ENCODE measurements at places on chromosomes 6 and 20. TPM values are rescaled to one million over a fixed set of nuclear protein-coding genes. Genes with fewer than 3 reads are reported as not detected.

Gene TRIM10
- not detected for total RNA-seq

Gene UQCC2
- 70.3 TPM for total RNA-seq

Gene MUCL3
- 0.43 TPM for total RNA-seq

Gene GCLC
- total RNA-seq: 14.7 TPM

Gene TMEM151B
- total RNA-seq: 1.3 TPM

Gene MICB
- 16.5 TPM for total RNA-seq

Gene FILIP1
- 0.29 TPM for total RNA-seq

Gene TP53TG5
- not detected for total RNA-seq

Gene GNRH2
- total RNA-seq: not detected

Measured in A172 (cell line).